ENCODE measurements at places on chromosomes 2 and 18.

DNA sequence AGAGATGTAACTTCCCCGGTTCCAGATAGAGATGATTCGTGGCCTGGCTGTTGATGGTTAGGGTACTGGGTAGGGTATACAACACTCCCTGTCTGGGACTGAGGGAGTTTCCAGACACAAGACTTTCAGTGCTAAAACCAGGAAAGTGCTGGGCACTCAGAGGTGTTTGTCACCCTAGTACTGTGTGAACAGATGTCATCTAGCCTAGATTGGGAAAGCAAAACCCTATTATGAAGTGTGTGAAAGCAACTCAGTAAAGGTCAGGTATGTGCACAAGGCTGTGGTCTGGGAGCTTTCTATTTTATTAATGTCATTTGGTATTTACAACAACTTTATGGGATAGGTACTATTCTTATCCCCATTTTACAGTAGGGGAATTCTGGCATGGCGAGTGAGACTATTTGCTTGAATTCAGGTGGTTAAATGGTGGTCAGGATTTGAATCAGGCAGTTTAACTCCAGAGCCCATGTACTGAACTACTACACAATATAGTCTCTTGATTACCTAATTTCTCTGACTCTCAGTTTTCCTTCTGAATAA lies 2.6 kb downstream of the BZW1 start:
- no peak for DNase-seq

GRCh38 chr2:16622399-16622968 lies 43.1 kb downstream of the CYRIA start:
- no peak for DNase-seq

DNA sequence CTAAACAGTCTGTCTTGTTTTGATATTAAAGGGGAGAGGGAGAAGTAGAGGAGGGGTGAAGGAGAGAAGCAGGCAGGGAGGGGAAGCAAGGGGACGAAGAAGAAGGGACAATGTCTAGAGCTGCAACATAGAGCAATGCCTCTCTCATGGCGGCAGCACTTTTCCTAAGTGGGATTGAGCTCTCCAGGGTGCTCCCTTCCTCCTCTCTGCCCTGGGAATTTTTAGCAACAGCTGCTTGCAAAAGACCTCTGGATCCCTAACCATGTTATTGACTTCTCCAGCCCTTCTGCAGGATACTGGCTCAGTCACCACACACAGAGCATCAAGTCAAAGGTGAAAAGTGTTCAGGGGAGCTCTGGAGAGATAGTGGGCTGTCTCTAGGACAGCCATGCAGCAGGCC lies 734.9 kb downstream of the EPHA4 start:
- DNase-seq = no peak

- no peak for DNase-seq
These were observed 655.9 kb downstream of the GALR1 start for GRCh38 chr18:77905449-77906055.

- DNase-seq = no peak
These were observed 14.4 kb upstream of the VRK2 start for GRCh38 chr2:58032016-58032763.

DNA sequence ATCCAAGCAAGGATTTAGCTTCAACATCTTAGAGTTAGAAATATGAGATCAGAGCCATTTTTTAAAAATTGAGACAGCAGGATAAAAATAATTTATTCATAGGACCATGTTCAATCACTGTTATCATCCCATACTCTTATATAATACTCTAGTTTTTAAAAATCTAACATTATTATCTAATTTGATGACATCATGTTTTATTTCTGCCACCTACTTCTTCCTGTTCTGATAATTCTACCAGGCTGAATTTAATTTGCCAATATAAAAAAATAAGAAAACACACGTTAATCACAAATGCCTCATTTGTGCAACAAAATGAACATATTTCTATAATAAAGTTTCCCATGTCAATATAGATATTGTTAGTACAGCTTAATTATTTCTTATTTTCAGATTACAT lies 621.7 kb downstream of the KCNJ3 start:
- no peak for DNase-seq

DNA sequence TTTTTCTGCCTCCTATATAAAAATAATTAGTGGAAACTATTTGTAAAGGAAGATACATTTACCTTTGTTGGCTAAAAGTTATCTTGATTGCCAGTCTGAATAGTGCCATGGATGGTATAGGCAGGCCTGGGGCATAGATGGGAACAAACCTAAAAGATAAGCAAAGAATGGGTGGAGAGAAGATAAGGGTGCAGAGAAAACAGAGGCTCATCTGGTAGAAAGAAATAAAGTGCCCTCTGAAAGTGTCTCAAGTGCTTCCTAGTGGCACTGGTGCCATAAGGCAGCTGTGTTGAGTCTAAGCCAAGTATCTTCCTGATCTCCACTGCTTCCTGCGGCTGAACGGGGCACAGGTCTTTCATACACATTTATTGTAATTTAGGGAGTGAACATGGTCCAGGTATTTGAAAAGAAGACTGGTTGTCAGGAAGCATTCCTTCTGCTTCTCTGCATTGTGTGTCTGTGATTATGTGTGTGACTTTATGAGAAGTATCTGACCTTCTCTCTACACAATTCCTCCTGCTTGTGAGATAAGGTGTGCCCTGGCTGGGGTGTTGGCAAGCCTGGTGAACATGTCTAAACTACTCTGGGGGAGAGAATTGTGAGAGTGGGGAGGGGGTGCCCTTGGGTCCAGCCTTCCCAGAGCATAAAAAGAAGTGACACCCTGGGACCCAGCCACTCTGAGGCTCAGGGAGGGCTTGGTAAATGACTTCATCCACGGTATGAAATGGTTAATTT lies 280.5 kb downstream of the CAMKMT start:
- peak; percentile 45 for DNase-seq

GRCh38 chr2:85091838-85092237 lies 41.4 kb upstream of the TCF7L1 start:
- DNase-seq = no peak

GRCh38 chr18:44709307-44710126 lies 28.8 kb downstream of the SETBP1 start:
- DNase-seq = no peak

- DNase-seq = no peak
These were observed 54.9 kb upstream of the MYO3B start for GRCh38 chr2:170122883-170123547.

DNA sequence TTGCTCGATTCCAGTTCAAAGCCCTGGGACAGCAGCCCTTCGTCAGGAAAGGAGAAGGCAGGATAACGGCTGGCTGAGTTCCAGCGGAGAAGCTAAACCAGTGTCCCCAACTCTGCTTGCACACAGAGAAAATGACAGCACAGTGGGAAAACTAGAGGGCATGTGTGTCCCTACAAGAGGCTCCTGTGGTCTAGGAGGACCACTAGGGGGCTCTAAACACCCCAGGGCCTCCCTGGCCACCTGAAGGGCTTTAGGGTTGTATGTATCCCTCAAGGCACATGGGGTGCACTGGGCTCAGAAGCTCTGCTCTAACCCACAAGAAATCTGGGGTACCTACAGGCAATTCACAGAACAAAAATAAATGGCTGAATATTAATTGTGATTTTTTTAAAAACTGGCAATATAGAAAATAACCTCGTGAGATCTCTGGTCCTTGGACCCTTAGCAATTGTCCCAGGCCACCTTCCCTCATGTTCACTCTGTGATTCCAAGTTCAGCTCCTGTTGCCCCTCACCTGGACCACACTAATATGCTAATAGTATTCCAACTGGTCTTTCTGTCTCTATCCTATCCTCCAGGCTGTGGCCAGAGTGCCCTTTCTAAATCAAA lies 17.5 kb downstream of the STAT1 start:
- no peak for DNase-seq

- DNase-seq = no peak
These were observed 35.5 kb upstream of the CALCRL start for GRCh38 chr2:187483537-187483936.

- DNase-seq = no peak
These were observed 3.3 kb downstream of the RNU4ATAC start for GRCh38 chr2:121534007-121534406.

GRCh38 chr2:45683292-45683691 lies 31.8 kb downstream of the PRKCE start:
- DNase-seq = no peak

DNA sequence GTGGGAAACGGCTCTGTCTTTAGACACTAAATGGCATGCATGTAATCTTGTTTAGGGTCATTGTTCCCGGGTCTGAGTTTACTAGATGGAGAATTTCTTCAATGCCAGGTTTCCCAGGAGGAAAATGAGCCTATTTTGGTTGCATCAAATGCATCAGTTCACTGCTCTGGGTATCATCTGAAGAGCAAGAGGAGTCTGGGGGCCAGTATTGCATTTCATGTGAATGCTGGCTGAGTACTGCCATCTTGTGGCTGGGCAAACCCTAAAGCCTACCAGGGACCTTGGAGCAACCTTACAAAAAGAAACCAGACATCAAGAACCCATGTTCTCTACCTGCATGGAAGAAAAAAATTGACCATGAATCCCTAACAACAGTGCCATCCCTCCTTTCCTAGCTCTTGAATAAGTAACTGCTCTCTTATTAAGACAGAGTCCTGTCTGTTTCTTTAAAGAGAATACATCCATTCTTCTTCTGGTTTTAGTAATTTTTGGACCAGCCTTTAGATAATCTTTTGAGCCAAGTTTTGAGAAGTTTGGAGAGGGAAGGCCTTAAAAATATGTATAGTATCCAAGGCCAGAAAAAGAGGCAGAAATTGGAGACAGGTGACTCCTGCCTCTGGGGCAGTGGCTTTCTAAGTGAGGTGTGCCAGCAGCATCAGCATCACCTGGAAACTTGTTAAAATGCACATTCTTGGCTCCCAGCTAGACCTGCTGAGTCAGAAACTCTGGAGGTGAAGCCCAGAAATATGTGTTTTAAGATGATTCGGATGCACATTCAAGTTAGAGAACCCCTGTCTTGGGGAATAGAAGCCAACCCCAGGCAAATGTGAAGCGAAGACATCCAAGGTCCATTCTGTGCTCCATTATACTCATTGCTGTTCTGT lies 261.0 kb upstream of the CXCR4 start:
- DNase-seq = peak; percentile 29

GRCh38 chr2:96953611-96953978 lies 32.8 kb downstream of the FAM178B start:
- DNase-seq = no peak

- peak; percentile 8 for DNase-seq
These were observed 16.7 kb upstream of the STAT1 start for GRCh38 chr2:191030521-191031154.

- no peak for DNase-seq
These were observed 448.3 kb downstream of the CDH2 start for GRCh38 chr18:27728659-27729058.
